ENCODE measurements at places on chromosomes 2 and 18. TPM values are rescaled to one million over a fixed set of nuclear protein-coding genes. Genes with fewer than 3 reads are reported as not detected.

The GPR35 gene
- polyA plus RNA-seq = 1.3 TPM

The PJVK gene
- polyA plus RNA-seq = 1.1 TPM

The CD302 gene
- polyA plus RNA-seq = 5.2 TPM

The CD207 gene
- 0.04 TPM for polyA plus RNA-seq

The DIPK1C gene
- polyA plus RNA-seq = 14.2 TPM

The PARD3B gene
- 0.71 TPM for polyA plus RNA-seq

The GNLY gene
- 2.3 TPM for polyA plus RNA-seq

The CDH7 gene
- not detected for polyA plus RNA-seq

The COX7A2L gene
- polyA plus RNA-seq = 57.2 TPM

The FBXO48 gene
- polyA plus RNA-seq = 0.46 TPM

The TP53I3 gene
- 23.3 TPM for polyA plus RNA-seq

The DSG4 gene
- not detected for polyA plus RNA-seq

The HOXD3 gene
- 0.30 TPM for polyA plus RNA-seq

The ZBTB7C gene
- 0.99 TPM for polyA plus RNA-seq

The LIPT1 gene
- 5.3 TPM for polyA plus RNA-seq

The SNTG2 gene
- polyA plus RNA-seq = 0.65 TPM

The GATA6 gene
- polyA plus RNA-seq = 42.1 TPM

The SGPP2 gene
- 13.6 TPM for polyA plus RNA-seq

The SERPINB10 gene
- not detected for polyA plus RNA-seq

The ATP6V1C2 gene
- polyA plus RNA-seq = 0.50 TPM

The EFEMP1 gene
- polyA plus RNA-seq = 11.3 TPM

The HAAO gene
- polyA plus RNA-seq = 1.3 TPM

The CHMP3 gene
- polyA plus RNA-seq = 120 TPM

The INPP5D gene
- 4.1 TPM for polyA plus RNA-seq

The ABCB11 gene
- polyA plus RNA-seq = 0.10 TPM

The RAX gene
- not detected for polyA plus RNA-seq

The MREG gene
- 0.23 TPM for polyA plus RNA-seq

The KIF3C gene
- polyA plus RNA-seq = 1.8 TPM

The GALNT1 gene
- polyA plus RNA-seq = 37.7 TPM

The IGFBP5 gene
- 58.2 TPM for polyA plus RNA-seq

The RGPD3 gene
- 0.04 TPM for polyA plus RNA-seq

The CCDC85A gene
- polyA plus RNA-seq = 3.9 TPM

The SULT1C2 gene
- polyA plus RNA-seq = not detected

The TBR1 gene
- polyA plus RNA-seq = not detected

The PAX8 gene
- 0.53 TPM for polyA plus RNA-seq

The TRIM54 gene
- polyA plus RNA-seq = 128 TPM

The SH3RF3 gene
- 5.2 TPM for polyA plus RNA-seq

The CCDC102B gene
- polyA plus RNA-seq = 3.1 TPM

The CRYGD gene
- not detected for polyA plus RNA-seq

The GAL3ST2 gene
- not detected for polyA plus RNA-seq

The LRRTM1 gene
- polyA plus RNA-seq = 0.27 TPM

The COL4A3 gene
- 0.55 TPM for polyA plus RNA-seq

The MAPK4 gene
- 8.5 TPM for polyA plus RNA-seq

The DSC2 gene
- 12.5 TPM for polyA plus RNA-seq
